ENCODE measurements at places on chromosomes 6 and 20. TPM values are rescaled to one million over a fixed set of nuclear protein-coding genes. Genes with fewer than 3 reads are reported as not detected.

The ENPP5 gene
- total RNA-seq: 9.3 TPM

The SCP2D1 gene
- not detected for total RNA-seq

The HRH3 gene
- total RNA-seq: not detected

The TAAR5 gene
- not detected for total RNA-seq

The OGFRL1 gene
- total RNA-seq: 96.0 TPM

The PPP1R16B gene
- 0.15 TPM for total RNA-seq

The C20orf141 gene
- total RNA-seq: not detected

- DNase-seq: no peak
These were observed 145.8 kb downstream of the PACRG start for GRCh38 chr6:162873537-162873936.

DNA sequence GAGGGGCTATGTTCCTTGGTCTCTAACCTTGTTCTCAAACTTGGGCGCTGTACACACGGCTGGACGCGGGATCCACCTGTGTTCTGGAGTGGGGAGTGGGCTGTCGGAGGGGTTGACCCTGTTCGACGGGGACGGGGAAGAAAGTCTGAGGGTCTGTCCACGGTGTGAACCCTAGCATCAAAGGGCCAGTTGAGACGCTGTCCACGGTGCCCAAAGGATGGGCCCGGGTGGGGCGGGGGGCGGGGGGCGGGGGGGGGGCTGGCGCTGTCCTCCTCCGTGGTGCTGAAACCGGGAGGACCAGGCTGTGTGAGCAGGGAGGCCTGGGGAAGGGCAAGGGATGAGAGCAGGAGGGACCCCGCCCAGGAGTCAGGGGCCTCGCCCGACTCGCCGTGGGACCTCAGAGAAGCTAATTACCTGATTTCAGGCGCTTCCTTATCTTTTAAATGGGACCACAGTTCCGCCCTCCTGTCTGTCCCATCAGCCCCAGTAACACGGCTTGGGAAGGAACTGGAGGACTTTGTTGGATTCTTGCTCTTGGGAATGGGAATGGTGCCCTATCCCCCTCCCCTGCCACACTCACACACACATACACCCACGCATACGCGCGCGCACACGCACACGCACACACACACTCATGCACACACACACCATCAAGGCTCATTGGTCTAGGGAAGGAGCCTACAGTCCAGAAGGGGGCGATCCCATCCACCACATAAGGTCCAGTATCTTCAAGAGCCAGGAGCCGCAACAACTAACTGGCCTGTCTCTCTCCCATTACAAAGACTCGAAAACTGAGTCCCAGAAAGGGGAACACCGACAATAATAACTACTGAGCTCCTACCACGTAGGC lies 1.0 kb upstream of the VSTM2L start:
- peak; percentile 73 for DNase-seq

GRCh38 chr6:127464161-127464880 lies 5.1 kb upstream of the KIAA0408 start:
- no peak for DNase-seq

DNA sequence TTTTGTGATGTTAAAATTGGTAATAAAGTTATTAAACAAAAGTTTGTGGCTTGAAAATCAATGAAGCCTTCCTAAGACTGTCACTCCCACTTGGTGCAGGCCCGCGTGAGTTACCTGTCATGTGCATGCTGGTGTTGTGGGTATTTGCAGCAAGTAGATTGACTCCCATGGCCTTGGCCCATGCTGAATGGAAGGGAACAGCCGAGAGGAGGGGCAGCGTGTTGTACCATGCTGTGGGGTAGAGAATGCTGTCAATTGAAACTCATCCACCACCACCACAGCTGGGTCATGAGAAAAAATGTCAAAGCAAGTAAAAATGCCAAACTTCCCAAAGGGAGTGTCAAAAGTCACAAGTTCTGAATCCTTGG lies 12.7 kb upstream of the VNN1 start:
- no peak for DNase-seq

DNA sequence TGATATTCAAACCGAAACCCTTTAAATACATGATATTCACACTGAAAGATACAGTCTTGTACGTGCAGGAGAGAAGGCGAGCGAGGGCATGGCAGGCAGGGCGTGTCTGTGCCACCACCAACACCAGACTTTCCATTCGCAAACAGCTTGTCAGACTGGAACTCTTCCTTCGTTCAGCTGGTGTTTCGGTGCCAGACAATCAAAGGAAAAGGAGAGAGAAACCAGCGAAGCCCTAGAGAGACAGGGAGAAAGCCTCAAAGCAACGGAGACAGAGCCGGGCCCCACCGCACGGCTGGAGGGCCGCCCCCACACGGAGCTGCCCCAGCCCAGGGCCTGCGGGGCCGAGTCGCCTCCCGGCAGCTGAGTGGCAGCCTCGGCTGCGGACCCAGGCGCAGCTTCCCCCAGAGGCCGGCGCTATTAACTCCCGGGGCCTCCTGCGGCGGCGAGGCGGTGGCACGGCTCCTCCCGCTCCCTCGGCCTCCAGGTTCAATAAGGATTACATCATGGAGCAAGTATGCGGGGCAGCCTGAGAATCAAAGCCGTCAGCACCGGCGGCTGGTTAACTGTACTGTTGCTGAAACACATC lies 32.1 kb upstream of the NR2E1 start:
- peak; percentile 78 for DNase-seq

DNA sequence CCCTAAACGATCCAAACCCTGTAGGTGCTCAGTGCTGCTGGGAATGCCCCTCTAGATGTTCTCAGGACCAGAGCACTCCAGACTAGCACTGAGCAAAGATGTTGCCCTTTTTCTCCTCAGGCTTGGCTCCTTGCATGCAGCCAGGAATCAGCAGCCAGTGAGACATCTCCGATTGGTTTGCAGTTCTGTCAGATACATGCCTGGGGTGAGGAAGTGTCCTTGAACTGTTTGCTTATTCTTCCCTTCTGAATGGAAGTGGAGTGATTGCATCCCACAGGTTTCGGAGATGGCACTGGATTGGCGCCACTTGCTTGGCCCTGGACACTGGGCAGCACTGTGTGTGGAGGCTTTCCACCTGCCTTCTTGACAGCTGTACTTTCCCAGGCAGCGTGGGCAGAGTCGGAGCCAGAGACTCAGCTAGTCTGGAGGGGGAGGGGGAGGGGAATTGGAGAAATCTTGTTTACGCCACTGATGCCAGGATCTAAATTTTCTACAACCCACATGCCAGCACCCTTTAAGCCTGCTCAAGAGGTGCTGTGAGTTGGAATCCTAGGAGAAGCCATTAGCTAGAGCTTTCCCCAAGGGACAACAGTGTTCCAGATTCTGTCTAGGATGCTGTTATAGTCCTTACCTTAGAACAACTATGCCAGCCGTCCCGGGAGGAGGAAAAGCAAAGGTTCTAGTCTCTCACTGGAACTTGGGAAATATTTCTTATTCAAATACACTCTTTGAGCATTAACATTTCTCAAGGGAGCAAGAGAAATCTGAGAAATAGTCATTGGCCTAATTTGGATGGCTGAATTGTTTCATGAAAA lies 49.2 kb upstream of the SASH1 start:
- DNase-seq: no peak

DNA sequence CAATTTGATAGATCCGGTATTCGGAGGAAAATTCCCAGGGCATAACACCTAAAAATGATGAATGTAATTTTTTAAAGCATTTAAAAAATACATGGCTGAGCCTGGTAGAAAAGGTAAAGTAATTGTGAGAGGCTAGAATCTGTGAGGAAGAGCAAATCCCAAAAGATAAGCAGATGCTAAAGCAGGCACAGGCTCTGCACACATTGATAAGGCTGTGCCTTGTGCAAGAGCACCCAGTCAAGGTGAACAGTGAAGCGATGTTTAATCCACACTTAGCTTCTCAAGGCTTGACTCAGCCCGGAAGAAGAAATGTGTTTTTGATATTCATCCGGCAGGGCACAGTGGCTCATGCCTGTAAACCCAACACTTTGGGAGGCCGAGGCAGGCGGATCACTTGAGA lies 5.1 kb upstream of the EPB41L2 start:
- DNase-seq: no peak

All from renal cortical epithelial cell (primary cell).